ENCODE measurements at places on chromosomes 5 and 9.

GRCh38 chr9:107299437-107299836, 16.4 kb downstream of the RAD23B start:
- no peak for DNase-seq

DNA sequence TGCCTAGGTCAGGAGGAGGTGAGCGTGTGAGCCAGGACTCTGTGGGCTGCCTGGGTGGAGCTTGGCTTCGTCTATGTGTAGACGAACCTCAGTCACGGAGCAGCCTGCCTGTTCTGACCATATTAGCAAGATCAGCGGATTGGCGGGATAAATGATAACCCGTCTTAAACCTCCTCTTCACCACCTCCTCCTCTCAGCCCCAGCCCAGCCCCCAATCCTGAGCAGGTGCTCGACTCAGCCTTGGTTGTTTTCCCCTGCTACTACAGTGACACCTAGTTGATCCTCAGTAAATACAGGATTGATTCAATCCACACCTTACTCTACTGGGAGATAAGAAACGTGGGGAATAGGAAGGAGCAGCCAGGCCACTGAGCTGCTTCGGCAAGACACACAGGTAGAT, 286.1 kb downstream of the IRX2 start:
- DNase-seq = no peak

- no peak for DNase-seq
Measured at GRCh38 chr5:137624786-137625349, 111.0 kb downstream of the KLHL3 start.

DNA sequence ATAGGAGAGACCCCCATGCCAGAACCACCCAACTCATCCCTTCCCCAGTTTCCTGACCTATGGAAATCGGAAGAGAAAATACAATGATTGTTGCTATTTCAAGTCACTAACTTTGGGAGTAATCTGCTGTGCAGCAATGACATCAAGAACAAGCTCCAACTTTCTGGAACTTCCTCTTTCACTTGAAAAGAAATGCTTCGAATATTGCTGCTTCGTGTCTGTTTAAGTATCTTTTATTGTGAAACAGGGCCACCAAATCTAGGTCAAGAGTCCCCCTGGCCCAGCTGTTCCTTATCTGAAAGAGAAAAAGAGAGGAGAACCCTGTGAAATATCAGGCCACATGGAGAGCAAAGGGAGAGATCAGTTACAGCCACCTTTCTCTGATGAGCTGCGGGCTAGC, 59.4 kb upstream of the DNAH5 start:
- DNase-seq = no peak

GRCh38 chr5:116303340-116303739, 218.5 kb downstream of the COMMD10 start:
- no peak for DNase-seq

- peak; percentile 25 for DNase-seq
Measured at GRCh38 chr5:172150514-172151425, 37.3 kb downstream of the STK10 start.

DNA sequence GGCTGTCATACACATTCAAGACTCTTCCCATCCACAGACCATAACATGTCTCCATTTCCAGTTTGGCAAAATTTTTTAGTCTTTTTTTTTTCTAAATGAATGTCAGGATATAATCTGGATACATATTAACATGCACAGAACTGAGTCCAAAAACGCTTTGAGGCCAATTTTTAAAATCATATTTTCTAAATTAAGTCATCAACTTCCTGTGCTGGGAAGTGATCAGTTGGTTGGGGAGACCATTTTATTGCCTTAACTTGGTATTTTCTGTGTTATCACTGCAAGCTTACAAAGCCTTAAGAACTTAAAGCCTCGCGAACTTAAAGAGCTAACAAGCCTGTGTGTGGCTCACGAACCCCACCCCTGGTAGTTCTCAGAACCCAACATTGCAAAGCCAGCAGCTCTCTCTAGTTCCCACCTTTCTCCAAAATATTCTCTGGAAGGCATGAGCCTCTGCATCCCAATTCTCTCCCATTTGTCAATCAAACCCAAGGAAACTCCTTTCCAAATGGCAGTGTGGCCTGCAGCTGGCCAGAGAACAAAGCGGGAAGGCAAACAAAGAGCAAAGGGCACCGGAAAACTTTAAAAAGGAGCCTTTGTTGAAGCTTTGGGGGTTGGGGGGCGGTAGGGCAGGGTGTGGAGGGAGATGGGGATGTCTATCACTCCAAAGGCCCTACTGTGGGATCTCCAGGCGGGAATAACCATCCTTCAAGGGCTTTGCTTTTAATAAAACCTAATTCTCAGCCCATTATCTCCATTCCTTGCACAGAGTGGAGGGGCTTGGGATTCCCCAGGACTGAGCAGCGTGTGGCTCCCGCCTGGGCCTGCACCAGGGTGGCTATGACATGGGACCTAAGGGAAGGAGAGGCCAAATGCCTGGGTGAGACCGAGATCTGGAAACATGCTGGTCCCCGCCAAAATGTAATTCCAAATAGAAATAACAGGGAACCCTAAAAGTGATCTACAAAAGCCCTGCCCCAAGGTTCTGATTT, 65.0 kb downstream of the ROR2 start:
- DNase-seq = no peak

GRCh38 chr5:1792842-1793266, 6.8 kb downstream of the MRPL36 start:
- peak; percentile 92 for DNase-seq

- DNase-seq = no peak
Measured at GRCh38 chr9:128108269-128109049, 19.1 kb downstream of the PTGES2 start.

GRCh38 chr9:24242576-24242975, 303.1 kb downstream of the IZUMO3 start:
- DNase-seq = no peak

- no peak for DNase-seq
Measured at GRCh38 chr9:811106-811531, 30.4 kb upstream of the DMRT1 start.

DNA sequence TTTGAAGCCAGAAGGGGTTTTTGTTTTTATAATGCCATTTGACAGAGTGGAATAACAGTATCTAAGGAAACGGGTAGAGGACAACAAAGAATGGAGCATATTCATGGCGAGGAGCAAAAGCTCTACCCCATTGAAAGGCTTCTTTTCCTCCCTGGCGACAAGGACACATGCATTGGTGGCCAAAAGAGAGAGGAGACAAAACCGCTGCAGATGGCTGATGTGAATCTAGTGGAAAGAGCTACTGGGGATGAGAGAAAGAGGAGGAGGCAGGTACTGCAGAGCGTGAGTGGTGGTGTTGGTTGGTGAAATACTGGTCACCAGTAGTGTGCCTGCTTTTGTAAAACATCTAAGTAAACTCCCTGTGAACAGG, 491 bp downstream of the APC start:
- DNase-seq = no peak

DNA sequence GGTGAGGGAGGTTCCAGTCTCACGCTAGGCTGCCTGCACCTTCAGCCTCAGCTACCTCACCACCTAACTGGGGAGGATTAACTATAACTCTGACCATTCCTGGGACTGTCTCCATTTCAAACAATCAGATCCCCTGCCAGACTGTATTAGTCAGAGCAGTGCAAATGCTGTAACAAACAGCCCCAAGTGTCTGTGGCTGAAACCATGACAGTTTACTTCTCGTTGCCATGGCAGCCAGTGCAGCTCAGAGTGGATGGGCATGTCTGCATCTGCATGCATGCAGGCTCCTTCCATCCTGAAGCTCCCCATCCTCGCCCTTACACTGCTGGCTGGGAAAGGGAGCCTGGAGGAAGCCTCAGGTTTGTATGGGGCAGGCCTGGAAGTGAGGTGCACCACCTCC, 86.7 kb downstream of the KCNIP1 start:
- DNase-seq = no peak

- DNase-seq = no peak
Measured at GRCh38 chr9:89680547-89681467, 76.0 kb downstream of the GADD45G start.

- DNase-seq = no peak
Measured at GRCh38 chr9:73270967-73271721, 119.5 kb downstream of the ANXA1 start.

DNA sequence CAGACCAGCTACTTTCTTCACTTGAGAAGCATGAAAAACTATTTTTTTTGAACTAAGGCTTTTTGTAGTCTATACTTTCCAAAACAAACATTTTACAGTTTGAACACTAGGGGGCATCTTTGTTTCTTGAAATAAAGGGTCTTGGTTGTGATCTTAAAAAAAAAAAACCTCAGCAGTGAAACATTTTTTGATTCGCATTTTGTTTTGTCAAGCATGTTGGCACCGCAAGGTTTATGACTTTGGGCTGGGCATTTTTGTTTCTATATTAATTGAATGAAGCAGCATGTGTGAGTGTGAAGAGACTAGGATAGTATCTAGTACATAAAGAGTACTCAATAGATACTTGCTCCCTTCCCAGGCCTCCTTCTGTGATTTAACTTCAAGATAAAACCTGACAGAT, 31.6 kb upstream of the ACOT12 start:
- DNase-seq = peak; percentile 58

DNA sequence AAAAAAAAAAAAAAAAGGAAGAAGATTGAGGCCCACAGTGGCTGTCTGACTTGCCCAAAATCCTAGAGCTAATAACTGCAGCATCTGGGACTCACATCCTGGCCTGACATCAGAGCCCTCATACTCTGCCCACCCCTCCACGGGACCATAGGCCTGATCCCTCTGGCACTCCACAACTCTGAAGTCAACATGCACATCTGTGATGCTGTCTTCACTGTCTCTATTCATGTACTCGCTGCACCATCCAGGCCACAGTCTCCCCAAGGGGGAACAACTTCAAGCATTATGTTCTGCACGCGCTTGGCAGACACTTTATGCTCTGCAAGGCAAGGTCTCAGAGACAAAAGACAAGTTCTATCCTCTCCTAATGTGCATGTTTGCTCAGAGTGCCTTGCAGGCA, 158.2 kb downstream of the SPOCK1 start:
- DNase-seq = no peak

DNA sequence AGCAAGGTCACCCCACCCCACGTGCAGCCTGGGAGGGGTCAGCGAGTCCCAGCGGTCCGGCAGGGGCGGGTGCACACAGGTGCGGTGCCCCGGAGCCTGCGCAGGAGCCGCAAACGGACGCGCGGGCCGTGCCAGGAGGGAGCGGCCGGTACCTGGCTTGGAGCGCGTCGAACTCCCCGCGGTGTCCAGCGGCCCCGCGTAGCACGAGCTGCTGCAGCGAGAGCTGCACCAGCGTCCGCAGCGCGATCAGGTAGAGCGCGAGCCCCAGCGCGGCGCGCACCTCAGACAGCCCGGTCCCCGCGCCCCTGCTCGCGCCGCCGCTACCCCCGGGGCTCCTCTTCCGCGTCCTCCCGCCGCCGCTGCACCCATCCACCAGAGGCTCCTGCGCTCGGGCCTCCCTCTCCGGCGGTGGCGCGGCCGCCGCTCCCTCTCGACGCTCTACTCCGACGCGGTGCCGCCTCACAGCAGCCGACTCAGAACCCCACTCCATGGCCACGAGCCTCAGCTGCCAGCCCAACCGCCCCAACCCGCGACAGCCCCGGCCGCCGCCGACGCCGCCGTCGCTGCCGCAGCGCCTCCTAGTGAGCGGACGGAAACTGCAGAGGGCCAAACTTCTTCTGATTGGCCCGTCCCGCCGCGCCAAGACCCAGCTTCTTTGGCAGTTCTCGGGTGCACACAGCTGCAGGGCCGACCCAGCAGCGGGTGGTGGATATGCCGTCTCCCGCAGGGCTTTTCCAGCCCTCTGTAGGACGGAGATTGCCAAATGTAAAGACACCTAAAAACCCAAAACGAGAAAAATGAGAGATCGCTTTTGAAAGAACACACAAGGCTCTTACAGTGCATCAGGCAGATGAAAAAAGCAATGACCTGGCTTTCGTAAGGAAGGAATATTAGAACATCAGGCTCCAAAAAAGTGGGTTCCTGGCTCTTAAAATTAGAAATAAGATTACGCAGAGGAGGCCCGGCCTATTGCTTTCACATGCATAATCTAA, at the start of gene ERMP1:
TSS of gene ERMP1 (minus strand) at position 580 of the 992 bp plus-strand sequence. CDS start at position 490, 90 bp downstream.
- DNase-seq = peak; percentile 93

DNA sequence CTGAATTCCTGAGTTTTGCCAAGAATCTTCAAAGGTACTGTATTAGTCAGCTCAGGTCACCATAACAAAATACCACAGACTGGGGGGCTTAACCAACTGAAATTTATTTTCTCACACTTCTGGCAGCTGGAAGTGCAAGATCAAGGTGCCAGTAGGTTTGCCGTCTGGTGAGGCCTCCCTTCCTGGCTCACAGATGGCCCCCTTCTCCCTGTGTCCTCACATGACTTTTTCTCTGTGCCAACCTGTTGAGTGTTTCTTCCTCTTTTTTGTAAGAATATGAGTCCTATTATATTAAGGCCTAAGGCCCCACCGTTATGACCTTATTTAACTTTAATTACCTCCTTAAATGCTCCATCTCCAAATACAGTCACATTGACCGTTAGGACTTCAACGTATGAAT, 156.1 kb upstream of the KIF2A start:
- no peak for DNase-seq

DNA sequence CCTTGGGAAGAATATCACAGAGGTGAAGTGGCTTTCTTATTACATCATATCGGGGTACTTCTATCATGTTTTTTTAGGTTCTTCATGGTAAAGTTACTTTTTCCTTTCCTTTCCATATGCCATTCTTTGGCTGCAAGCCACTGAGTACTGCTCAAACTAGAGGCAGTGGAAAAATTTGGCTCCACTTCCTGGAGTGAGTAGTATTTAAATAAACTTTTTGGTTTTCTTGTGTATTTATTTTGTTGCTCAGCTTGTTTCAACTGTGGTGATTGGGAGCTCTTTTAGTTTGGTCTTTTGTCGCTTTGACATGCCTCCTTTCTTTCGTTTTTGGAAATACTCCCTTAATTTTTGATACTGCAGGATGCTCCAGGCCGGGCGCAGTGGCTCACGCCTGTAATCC, 69.8 kb downstream of the WDR70 start:
- DNase-seq = no peak

DNA sequence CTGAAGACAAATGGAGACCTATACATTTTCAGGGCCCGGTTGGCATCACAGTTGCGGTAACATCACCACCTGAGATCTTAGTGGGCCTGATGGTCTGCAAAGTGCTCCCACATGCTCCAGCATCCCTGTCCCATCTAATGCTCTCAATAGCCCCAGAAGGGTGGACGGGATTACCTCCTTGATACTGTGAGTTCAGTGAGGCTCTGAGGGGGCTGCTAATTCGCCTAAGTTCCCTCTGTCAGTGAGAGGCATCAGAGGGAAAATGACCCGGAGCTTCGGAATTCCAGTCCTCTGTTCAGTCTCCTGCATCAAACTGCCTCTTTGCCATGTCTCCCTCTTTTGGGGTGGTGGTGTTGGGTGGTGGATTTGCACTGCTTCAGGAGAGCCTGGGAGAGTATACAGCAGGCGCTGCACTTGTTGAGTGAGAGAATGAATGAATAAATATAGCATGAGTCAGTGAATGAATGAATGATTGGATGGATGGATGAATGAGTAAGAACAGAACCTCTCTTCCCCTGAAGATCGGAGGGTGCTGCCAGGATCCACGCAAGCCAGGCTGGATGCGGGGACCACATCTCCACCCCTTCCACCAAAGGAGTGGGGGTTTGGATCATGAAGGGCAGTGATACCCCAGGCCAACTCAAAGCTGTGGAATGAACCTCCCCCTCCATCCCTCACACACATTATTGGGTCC, 141.0 kb downstream of the GABBR2 start:
- no peak for DNase-seq

All from CD4-positive, alpha-beta T cell treated with Interleukin-2 at 100 ng/mL for 4 hours (primary cell).